Endothelial cell (in vitro differentiated cells): ENCODE measurements at places on chromosomes 5 and 9.

DNA sequence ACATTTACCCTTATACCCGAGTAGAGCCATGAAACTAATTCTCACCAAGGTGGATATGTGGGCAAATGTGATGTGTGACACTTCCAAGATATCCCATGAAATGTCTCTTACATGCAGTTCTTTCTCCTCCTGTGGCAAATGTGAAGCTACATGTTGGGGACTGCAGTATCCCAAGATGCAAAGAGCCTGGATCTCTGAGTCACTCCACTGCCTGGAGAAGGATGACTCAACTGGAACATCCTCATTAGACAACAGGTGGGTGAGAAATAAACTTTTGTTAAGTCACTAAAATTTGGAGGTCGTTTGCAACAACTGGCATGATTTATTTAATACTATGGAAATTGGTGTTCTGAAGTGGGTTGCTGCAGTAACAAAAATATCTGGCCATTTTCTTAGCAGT is 36.5 kb upstream of the TENT4A start:
- DNase-seq, result no peak

DNA sequence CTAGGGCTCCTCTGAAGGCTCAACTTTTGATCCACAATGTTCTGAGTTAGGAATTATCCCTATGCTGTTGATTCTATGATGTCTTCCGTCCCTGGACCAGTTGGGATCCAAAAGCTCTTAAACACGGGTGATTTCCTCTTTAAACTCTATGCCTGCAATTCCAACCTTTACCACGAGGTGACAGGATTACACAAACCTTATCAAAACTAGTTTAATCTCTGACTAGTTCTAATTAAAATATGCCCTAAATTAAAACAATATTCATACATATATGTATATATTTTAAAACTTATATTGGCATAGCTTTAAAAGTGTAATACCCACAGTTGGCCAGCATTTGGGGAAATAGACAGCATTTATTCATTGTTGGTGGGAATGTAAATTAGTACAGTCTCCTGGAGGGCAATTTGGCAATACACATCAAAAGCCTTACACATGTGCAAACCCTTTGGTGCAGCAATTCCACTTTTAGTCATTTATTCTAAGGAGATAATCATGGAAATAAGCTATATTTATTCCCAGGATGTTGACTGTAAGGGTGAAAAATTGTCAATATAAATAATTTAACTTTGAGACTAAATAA is 51.6 kb upstream of the PHYKPL start:
- DNase-seq, result no peak

DNA sequence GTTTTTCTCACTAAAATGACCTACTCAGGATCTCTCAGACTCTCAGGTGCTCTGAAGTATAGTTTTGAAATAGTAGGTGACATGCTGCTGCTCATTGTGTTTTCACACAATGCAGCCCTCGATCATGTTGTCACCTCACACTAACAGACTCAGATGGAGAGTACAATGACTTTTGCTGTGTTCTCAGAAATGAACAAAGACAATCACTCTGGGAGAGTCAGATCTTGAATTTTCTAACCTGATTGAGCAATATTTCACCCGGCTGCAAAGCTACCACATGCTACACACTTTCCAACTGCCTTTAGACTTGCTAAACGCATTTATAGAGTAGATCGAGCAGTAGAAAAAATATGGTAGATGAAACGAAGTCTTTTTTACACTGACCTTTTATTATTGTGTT is 113.4 kb downstream of the ST8SIA4 start:
- DNase-seq, result no peak

- DNase-seq, result no peak
These were observed 37.4 kb upstream of the NFIB start for GRCh38 chr9:14351221-14351836.

- DNase-seq, result no peak
These were observed 63.9 kb downstream of the FAM114A2 start for GRCh38 chr5:153974813-153975163.

GRCh38 chr5:9198394-9198793 is 347.5 kb downstream of the SEMA5A start:
- no peak for DNase-seq

DNA sequence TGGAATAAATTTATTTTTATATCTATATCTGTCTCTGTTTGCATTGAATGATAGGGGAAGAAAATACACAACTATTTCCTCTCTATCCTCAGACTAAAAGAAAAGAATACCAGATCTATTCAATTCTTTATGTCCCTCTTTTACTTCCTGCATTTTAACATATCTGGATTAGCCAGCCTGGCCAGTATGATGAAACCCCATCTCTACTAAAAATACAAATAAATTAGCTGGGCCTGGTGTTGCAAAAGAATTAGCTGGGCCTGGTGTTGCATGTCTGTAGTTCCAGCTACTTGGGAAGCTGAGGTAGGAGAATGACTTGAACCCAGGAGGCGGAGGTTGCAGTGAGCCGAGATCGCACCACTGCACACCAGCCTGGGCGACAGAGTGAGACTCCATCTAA is 182.0 kb downstream of the LURAP1L start:
- DNase-seq, result no peak

DNA sequence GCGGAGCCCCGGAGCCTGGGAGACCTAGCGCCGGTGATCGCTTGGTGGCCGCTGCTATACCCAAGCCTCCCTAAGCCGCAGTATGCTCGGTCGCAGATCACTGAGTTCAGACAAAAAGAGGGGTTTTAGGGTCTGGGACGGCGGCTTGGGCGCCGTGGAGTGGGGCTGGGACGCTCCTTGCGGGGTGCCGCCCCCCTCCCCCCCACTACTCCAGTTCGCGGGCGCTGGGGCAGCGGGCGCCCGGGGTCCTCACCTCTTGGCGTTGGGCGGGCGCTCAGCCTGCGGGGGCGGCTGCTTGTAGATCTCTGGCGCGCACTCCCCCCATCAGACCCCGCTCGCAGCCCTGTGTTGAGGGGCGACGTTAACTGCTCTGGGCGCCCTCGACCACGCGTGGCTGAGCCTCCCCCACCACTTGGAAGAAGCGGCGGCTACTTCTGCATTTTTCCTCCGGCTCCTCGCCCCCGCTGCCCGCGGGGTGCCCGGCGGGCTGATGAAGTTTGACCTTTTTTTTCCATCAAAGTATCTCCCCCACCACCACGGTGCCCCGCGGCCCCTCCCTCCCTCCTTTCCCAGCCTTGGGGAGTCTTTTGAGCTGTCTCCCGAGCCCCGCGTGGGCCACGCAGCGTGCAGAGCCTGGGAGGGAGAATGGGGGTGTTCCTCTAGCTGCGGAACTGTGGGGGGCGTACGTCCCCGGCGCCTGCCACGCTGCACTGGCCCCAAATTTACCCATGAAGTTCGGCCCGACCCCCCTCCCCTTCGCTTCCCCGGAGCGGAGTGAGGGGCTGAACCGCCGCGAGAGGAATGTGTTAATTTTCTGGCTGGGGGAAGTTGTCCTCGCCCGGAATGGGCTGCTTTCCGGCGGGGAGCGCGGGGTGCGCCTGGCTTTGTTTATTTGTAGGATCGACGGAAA is 1.2 kb downstream of the CXXC5 start:
- DNase-seq, result peak; percentile 40

DNA sequence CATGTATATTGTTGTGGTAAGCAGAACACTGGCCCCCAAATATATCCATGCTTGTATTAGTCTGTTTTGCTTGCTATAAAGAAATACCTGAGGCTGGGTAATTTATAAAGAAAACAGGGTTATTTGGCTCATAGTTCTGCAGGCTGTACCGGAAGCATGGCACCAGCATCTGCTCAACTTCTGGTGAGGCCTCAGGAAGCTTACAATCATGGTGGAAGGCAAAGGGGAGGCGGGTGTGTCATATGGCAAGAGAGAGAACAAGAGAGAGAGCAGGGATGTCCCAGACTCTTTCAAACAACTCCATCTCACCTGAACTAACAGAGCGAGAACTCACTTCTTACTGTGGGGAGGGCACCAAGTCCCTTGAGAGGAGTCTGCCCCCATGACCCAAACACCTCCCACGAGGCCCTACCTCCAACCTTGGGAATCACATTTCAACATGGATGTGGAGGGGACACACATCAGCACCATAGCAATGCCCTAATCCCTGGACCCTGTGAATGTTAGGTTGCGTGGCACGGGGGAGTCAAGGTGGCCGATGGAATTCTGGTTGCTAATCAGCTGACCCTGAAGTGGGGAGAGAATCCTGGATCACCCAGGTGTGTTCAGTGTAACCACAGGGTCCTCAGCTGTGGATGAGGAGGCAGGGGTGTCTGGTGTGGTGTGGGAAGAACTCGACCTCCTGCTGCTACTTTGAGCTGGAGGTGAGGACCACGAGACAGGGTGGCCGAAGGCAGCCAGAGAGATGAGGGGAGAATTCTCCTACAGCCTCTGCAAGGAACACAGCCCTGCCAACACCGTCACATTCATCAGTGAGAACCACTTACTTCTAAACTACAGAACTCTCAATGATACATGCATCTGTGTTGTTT is 172.8 kb downstream of the AUH start:
- DNase-seq, result no peak

DNA sequence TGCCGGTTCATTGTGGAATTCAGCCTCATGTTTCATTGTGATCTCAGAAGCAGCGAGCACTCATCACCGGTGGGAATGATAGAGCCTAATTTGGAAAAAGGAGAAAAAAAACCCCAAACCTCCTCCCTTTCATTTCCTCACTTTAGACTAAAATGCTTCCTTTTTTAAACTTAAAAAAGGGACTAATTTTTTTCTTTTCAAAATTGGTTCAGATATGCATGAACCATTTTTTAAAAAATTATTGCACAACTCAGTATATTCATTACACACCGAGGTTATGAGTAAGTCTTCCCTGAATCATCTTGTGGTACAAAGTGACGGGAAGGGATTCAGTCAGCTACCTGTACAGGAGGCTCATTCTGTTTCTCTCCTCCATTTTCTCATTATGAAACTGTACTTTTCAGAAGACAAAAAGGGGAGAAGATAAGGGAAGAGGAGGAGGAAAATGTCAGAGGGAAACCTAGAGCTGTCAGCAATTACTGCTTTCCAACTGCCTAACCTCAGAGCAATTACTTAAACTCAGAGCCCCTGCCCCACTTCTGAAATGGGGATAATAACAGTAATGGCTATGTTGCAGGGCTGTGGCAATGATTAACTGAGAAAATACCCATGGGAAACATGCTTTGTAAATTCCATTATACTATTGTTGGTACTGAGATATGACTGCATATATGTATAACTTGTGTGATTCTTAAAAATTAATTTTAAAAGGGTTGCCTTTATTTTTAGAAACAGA is 24.0 kb downstream of the GALNT10 start:
- no peak for DNase-seq

GRCh38 chr5:135568246-135568645 is 10.5 kb downstream of the CXCL14 start:
- DNase-seq, result no peak

- no peak for DNase-seq
These were observed 23.1 kb upstream of the TARS1 start for GRCh38 chr5:33417632-33418031.

DNA sequence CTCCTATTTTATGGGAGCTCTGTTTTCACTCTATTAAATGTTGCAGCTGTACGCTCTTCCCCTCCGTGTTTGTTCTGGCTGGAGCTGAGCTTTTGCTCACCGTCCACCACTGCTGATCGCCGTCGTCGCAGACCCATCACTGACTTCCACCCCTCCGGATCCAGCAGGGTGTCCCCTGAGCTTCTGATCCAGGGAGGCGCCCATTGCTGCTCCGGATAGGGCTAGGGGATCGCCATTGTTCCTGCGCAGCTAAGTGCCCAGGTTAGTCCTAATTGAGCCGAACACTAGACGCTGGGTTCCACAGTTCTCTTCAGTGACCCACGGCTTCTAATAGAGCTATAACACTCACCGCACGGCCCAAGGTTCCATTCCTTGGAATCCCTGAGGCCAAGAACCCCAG is 96.2 kb upstream of the PRDM9 start:
- no peak for DNase-seq

GRCh38 chr5:115507681-115508080 is 36.9 kb downstream of the FEM1C start:
- no peak for DNase-seq

GRCh38 chr5:140007311-140007710 is 35.8 kb downstream of the NRG2 start:
- DNase-seq, result no peak
